ENCODE measurements at places on chromosomes 5 and 9.

DNA sequence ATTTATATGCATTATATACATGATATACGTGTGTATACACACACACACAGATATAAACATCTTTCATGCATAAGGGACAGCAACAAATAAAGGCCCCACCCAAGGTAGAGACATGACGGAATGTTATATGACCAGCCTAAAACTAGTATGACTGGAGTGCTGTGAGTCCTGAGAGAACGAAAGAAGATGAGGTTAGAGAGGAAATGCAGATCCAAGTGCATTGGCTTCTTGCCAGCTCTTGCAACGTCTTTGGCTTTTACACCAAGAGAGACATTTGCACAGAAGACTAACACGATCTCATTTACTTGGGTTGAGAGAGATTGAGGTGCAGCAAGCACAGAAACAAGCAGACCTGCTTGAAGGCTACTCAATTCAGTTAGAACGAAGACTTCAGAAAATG lies 23.0 kb downstream of the CDH10 start:
- DNase-seq = peak; percentile 6

DNA sequence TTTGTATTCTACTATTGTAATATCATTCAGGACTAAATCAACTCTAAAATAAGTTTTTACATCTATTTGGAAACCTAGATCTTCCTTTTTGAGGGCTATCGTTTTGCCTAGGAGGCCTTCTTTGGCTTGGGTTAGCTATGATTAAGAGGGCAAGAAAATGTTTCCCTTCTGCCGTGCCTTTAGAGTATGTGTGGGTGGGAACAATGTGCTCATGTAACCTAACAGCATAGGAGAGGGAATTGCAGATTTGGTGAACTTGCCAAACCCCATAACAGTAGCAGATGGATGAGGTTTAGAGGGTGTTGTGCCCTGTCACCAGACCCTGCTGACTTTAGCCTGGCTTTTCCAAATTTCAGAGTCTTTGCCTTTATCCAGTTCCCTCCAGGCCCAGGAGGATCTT lies 339.0 kb downstream of the ADGRV1 start:
- DNase-seq = peak; percentile 48

DNA sequence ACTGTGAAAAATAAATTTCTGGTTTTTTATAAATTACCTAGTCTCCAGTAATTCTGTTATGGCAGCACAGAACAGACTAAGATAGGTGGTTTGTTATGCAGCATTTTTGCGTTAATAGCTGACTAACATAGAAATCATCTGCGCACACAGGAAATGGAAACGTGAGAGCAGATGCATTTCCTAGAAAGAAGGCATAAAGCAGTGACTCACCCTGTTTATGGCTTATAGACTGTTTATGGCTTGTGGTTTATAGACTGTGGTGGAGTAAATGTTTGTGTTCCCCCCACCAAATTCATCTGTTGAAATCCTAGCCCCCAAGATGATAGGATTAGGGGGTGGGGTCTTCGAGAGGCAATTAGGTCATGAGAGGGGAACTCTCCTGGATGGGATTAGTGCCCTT lies 18.3 kb upstream of the OSMR start:
- DNase-seq = peak; percentile 86

DNA sequence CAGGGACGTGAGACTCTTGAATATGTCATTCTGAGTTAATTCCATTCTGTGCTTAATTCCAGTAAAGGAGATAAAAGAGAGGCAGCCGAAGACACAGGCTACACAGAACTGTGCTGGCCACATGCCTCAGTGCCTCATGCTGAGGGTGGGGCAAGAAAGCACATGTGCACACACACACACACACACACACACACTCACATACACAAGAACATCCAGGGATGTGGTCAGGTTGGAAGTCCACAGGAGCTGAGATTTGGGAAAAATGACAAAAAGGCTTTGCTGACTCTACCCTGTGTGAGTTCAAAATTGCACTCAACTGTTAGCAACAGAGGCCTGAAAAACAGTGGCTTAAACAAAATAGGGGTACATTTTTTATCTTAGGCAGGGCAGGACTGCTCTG lies 40.5 kb downstream of the ALG2 start:
- no peak for DNase-seq

DNA sequence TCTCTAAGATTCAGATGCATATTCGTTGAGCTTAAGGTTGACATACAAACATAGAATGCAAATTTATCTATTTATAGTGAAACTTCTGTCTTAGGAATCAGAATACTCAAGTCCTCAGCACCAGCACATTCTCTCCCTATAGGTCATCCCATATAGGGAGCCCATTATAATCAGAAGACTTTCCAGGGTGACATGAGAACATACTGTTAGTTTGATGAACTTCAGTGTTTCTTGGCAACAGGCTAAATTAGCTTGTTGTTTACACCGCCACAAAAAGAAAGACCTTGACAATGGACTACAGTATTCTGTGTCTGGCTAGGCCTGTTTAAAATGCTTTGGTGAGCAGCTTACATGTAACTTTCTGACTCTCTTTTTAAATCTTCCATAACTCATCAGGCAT lies 104.2 kb downstream of the TAF11L14 start:
- no peak for DNase-seq

- peak; percentile 20 for DNase-seq
Observed at GRCh38 chr5:6820851-6821479, 107.7 kb downstream of the TENT4A start.

- DNase-seq = no peak
Observed at GRCh38 chr9:95137587-95138145, 179.8 kb downstream of the FANCC start.

DNA sequence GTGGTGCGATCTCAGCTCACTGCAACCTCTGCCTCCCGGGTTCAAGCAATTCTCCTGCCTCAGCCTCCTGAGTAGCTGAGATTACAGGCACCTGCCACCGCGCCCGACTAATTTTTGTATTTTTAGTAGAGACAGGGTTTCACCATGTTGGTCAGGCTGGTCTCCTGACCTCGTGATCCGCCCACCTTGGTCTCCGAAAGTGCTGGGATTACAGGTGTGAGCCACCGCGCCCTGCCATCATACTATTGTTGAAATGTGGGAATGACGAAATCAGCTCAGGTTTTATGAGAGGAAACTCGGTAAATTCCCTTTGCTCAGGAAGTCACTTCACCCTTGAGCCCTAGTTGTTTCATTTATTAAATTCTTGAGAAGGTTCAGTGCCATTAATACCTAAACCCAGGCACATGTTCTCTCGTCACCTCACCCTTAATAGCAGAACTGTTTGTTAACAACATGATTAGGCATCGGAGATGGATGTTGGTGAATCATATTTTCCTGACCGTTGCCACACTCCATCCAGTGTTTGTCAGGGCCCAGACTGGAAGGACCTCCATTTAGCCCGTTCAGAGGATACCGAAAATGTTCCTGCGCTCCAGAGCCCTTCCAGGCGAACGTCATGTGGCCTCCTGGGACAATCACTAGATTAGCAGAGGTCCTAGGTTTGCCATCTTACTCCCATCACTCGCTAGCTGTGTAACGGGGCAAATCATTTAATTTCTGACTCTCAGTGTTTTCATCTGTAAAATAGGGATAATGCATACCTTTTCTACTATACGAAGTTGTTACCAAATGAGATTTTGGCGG lies 20.0 kb upstream of the CREBRF start:
- no peak for DNase-seq

DNA sequence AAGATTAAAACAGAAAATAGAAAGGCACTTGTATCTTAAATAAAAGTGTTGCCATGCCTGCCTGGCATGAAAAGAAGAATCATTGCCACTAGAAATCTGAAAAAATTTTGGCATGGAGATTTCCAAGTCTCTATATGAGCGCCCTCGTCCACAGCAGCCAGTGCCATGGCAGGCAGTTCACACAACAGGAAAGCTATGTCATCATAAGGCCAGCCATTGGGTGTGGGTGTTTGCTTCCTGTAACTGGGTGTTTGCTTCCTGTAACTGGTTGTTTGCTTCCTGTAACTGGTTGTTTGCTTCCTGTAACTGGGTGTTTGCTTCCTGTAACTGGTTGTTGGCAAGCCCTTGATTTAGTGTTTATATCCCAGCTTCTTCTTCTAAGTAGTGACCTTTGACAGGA lies 446.7 kb downstream of the IRX1 start:
- no peak for DNase-seq

- no peak for DNase-seq
Observed at GRCh38 chr9:80400624-80401230, 829.0 kb downstream of the TLE4 start.

Measured in bronchial epithelial cell (primary cell).